ENCODE measurements at places on chromosomes 7 and 10. TPM values are rescaled to one million over a fixed set of nuclear protein-coding genes. Genes with fewer than 3 reads are reported as not detected.

Gene CCDC146
- total RNA-seq, result 6.9 TPM

Gene MYO3A
- 0.50 TPM for total RNA-seq

- no peak for DNase-seq
These were observed 381.8 kb upstream of the SORCS1 start for GRCh38 chr10:107546284-107546683.

GRCh38 chr7:35252612-35253459 is 1.1 kb downstream of the TBX20 start:
- DNase-seq, result no peak

- no peak for DNase-seq
These were observed 477.5 kb upstream of the ADARB2 start for GRCh38 chr10:2214805-2215204.

DNA sequence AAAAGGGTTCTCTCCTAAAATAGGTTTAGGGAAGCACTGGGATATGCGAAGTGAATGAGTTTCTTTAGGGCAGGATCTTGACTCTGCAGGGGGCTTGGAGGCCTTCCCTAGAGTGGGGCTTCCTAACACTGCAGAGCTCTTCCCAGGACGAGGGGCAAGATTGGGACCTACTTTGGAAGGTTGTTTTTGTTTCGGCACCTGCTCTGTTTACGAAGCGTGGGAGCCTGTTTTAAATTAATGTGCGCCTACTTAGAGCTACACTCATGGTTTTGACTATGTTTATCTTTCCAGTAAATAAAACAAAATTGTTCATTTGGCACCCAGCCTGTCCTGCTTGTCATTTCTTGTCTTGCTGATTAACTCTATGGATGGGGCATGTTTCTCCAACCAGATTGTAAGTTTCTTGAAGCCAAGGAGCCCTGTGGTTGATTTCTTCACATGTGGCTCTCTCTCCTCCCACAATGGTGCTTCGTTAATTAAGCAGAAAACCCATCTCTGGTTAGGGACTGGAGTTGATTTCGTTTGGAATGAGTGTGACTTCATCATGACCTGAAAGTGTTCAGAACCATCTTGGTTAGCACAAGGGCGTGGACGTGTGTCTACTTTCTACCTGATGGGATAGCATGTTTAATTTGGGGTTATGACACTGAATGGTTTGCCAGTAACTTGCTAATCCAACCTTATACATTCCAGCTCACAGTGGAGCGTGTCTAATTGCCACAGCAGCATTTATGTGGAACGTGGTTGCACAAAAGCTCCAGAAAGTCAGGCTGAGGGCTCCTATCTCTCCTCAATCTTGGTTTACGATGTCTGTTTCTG is 98.1 kb downstream of the TCF7L2 start:
- DNase-seq, result no peak

GRCh38 chr7:14834456-14834855 is 68.1 kb downstream of the DGKB start:
- no peak for DNase-seq

Measured in omental fat pad (tissue), 4 donors.